ENCODE measurements at places on chromosomes 7 and 10. TPM values are rescaled to one million over a fixed set of nuclear protein-coding genes. Genes with fewer than 3 reads are reported as not detected.
A peak's percentile ranks its signal among the peaks of the same experiment; 100 is the strongest.

- no peaks in the 10 kb centered on the region for H3K27me3 ChIP-seq
- H3K4me1 ChIP-seq = no peaks in the 10 kb centered on the region
- no peak overlapping the region for H3K27ac ChIP-seq
- DNase-seq = no peak
- no peak overlapping the region for H3K4me3 ChIP-seq
Observed at GRCh38 chr7:34991938-34992840, 45.1 kb downstream of the DPY19L1 start.

- H3K27ac ChIP-seq = no peak overlapping the region
- H3K4me1 ChIP-seq = no peaks in the 10 kb centered on the region
- H3K27me3 ChIP-seq = no peaks in the 10 kb centered on the region
- no peak for DNase-seq
Observed at GRCh38 chr7:29993140-29993539, 3.5 kb upstream of the SCRN1 start.

Gene GIMAP1
- not detected for total RNA-seq

GRCh38 chr10:78861529-78862327, 207.0 kb upstream of the ZMIZ1 start:
- DNase-seq = peak; percentile 13
- H3K36me3 ChIP-seq = no peaks in the 10 kb centered on the region
- no peaks in the 10 kb centered on the region for H3K27me3 ChIP-seq

Gene AOAH
- total RNA-seq = 2.4 TPM

Gene ZNF365
- total RNA-seq = 0.93 TPM

DNA sequence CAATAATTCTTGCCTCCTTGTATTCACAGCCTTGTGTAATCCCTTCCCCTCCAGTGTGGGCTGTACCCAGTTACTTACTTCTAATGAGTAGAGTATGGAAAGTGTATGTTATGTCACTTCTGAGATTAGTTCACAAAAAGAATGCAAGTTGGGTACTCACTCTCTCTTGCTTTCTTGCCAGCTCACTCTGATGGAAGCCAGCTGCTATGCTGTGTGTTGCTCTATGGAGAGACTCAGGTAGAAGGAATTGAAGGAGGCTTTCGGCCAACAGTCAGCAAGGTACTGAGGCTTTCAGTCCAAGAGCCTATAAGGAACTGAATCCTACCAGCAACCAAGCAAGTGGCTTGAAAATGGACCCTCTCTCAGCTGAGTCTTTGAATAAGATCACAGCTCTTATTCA, 9.7 kb upstream of the BICC1 start:
- H3K36me3 ChIP-seq = no peaks in the 10 kb centered on the region
- no peak for DNase-seq
- H3K4me1 ChIP-seq = no peaks in the 10 kb centered on the region
- no peaks in the 10 kb centered on the region for H3K27me3 ChIP-seq
- no peak overlapping the region for H3K27ac ChIP-seq
- no peak overlapping the region for H3K4me3 ChIP-seq

Gene CTAGE8
- 2.5 TPM for total RNA-seq

DNA sequence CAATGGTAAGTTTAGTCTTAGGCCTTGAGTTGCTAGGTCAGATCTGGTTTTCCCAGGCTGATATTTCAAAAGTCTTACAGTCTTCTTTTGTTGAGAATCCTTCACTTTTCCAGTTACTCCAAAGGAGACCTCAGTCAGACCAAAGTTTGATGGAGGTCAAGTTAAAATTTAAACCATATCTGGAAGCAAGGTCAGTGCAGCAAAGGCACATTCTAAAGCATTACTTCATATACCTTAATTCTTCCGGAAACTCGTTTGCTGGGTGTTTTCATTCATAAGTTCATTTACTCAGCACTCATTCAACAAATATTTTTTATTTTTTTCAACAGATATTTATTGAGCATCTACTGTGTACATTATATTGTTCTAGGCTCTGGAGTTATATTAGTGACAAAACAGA, 403.0 kb upstream of the LRGUK start:
- no peaks in the 10 kb centered on the region for H3K27me3 ChIP-seq
- DNase-seq = no peak
- H3K4me3 ChIP-seq = no peak overlapping the region
- H3K36me3 ChIP-seq = no peaks in the 10 kb centered on the region

Gene HOXA1
- total RNA-seq = 0.30 TPM

- no peak for DNase-seq
- H3K27ac ChIP-seq = no peak overlapping the region
- H3K4me3 ChIP-seq = no peak overlapping the region
- no peaks in the 10 kb centered on the region for H3K36me3 ChIP-seq
Observed at GRCh38 chr10:36425131-36425797, 700.1 kb upstream of the ANKRD30A start.

DNA sequence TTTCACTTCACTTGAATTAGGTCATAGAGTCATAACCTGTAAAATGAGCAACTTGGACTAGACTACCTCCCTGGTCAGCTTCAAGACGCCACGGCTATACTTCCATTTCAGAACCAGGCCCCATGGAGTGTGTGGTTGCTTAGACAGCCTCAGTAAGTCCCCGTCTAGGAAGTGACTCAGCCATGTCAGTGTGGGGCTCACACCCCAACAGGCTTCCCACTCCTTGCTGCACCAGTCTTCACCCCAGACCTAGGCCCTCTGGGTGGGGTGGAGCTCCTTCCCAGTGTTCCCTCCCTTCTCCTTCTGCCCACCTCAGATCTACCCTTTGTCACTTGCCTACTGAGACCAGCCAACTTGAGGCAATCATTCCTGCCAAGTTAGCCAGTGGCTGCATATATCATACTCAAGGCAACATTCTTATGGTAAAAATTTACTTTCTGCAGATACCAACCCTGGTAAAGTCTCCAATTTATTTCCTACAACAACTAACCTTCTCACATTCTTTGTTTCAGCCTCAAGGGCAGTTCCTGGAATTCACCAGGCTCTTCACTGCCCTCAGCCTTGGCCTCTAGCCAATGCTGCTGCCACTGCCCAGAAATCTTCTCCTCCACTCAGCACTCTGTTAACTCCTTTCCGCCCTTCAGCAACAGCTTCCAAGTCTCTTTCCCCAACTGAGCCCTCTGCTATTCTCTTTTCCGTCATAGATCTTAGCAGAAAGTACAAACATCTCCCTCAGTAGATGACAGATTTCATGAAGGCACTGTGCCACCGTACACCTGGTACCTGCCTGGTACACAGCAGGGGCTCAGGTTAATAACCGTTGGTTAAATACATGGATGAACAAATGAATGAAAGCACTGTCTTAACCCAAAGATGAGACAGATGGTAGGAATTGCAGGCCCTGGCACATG, 31.3 kb upstream of the ZNRF2 start:
- no peak overlapping the region for H3K4me3 ChIP-seq
- H3K4me1 ChIP-seq = peaks cover 27% of the 10 kb centered on the region
- no peaks in the 10 kb centered on the region for H3K27me3 ChIP-seq
- H3K27ac ChIP-seq = peak overlapping the region; percentile 61
- H3K36me3 ChIP-seq = no peaks in the 10 kb centered on the region

GRCh38 chr10:125226823-125227222, 66.5 kb upstream of the CTBP2 start:
- no peaks in the 10 kb centered on the region for H3K4me1 ChIP-seq
- no peak overlapping the region for H3K27ac ChIP-seq
- no peaks in the 10 kb centered on the region for H3K27me3 ChIP-seq
- H3K4me3 ChIP-seq = no peak overlapping the region
- no peak for DNase-seq
- no peaks in the 10 kb centered on the region for H3K36me3 ChIP-seq

Gene TUBAL3
- total RNA-seq = 1.0 TPM

Gene SNX13
- 64.6 TPM for total RNA-seq

DNA sequence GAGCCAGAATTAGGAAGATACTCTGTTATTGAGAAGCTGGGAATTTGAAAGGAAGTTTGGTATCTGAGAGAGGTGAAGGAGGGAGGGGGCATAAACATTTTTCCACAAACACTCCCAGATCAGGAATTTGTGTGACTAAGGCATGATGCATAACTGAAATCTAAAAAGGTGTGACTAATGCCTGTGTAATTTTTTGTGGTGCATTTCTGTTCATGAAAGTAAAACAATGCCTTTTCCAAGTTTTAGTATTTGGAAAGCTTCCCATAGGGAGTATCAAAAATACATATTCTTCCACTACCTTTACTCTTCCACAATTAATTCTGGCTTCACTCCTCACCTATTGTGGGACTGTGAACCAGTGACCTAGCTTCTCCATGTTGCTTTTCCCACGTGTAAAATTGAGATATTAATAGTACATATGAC, 56.4 kb upstream of the CAV2 start:
- H3K4me1 ChIP-seq = peaks cover 20% of the 10 kb centered on the region
- H3K36me3 ChIP-seq = no peaks in the 10 kb centered on the region
- H3K27ac ChIP-seq = peak overlapping the region; percentile 43
- no peaks in the 10 kb centered on the region for H3K27me3 ChIP-seq

DNA sequence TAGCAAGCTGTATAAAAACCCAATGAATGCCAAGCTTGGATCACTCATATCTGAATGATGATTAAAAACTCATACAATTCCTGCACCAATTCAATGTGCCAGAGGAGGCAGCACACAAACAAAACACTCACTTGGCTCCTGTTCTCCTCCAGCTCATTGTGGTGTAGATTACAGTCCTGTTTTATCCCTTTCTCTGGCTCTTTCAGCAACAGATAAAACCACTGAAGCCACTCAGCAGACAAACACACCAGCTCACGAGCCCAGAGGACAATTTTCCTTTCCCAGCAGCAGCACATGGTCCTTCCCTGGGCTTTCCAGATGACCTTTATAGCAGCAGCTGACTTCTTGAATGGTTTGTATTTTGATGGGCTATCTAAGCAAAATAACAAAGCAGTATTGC, 107.3 kb upstream of the STARD3NL start:
- peak; percentile 11 for DNase-seq
- no peaks in the 10 kb centered on the region for H3K4me1 ChIP-seq
- H3K27ac ChIP-seq = no peak overlapping the region
- H3K27me3 ChIP-seq = no peaks in the 10 kb centered on the region
- H3K4me3 ChIP-seq = no peak overlapping the region
- H3K36me3 ChIP-seq = no peaks in the 10 kb centered on the region

- H3K4me1 ChIP-seq = no peaks in the 10 kb centered on the region
- DNase-seq = no peak
- no peaks in the 10 kb centered on the region for H3K27me3 ChIP-seq
Observed at GRCh38 chr10:62177111-62177510, 91.5 kb downstream of the RTKN2 start.

Gene NPY4R2
- 0.20 TPM for total RNA-seq

- no peak overlapping the region for H3K4me3 ChIP-seq
- H3K27ac ChIP-seq = no peak overlapping the region
- no peaks in the 10 kb centered on the region for H3K27me3 ChIP-seq
- H3K4me1 ChIP-seq = no peaks in the 10 kb centered on the region
- H3K36me3 ChIP-seq = no peaks in the 10 kb centered on the region
- DNase-seq = no peak
Observed at GRCh38 chr7:124275411-124275810, 242.5 kb upstream of the TMEM229A start.

Gene FKBP9
- 109 TPM for total RNA-seq

DNA sequence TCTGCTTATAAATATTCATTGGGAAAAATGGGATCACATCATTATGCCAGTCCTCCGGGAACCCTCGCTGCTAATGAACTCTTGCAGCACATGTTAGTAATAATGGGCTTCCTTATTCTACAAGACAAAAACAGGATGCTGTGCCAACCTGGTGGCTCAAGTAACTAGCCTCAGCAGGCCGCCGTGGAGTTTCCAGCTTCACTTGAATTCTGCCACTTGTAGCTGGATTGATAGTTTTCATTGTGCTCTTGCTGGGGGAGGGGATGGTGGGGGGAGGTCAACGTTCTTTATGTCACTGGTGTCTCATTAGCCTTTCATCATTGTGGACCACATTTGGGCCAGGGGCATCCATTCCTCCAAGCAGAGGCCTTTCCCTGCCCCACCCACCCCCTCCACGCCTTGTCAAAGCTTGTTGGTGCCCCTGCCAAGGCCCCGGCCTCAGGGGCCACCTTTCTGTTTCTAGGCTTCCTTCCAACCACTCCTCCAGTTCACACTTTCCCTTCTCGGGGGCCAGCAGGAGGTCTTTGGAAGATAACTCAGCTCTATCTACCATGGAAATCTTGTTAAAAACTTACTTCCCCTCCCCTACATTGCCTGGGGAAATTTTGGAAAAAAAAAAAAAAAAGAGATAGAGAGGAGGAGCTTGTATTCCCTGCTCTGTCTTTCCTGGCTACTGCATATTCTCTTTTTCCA, 153.9 kb downstream of the BMPER start:
- no peak for DNase-seq
- H3K4me3 ChIP-seq = no peak overlapping the region
- H3K27ac ChIP-seq = no peak overlapping the region
- no peaks in the 10 kb centered on the region for H3K36me3 ChIP-seq
- H3K27me3 ChIP-seq = no peaks in the 10 kb centered on the region

Gene FAM25C
- not detected for total RNA-seq

- H3K36me3 ChIP-seq = no peaks in the 10 kb centered on the region
- H3K27ac ChIP-seq = no peak overlapping the region
- H3K27me3 ChIP-seq = no peaks in the 10 kb centered on the region
- H3K4me1 ChIP-seq = no peaks in the 10 kb centered on the region
Observed at GRCh38 chr7:27394871-27395270, 152.3 kb downstream of the EVX1 start.

GRCh38 chr7:114718861-114719260, 203.0 kb upstream of the MDFIC start:
- H3K36me3 ChIP-seq = no peaks in the 10 kb centered on the region
- H3K27ac ChIP-seq = no peak overlapping the region
- H3K4me1 ChIP-seq = no peaks in the 10 kb centered on the region
- no peak for DNase-seq
- H3K27me3 ChIP-seq = no peaks in the 10 kb centered on the region

Gene SLC29A4
- 22.3 TPM for total RNA-seq

Gene NUPR2
- not detected for total RNA-seq

DNA sequence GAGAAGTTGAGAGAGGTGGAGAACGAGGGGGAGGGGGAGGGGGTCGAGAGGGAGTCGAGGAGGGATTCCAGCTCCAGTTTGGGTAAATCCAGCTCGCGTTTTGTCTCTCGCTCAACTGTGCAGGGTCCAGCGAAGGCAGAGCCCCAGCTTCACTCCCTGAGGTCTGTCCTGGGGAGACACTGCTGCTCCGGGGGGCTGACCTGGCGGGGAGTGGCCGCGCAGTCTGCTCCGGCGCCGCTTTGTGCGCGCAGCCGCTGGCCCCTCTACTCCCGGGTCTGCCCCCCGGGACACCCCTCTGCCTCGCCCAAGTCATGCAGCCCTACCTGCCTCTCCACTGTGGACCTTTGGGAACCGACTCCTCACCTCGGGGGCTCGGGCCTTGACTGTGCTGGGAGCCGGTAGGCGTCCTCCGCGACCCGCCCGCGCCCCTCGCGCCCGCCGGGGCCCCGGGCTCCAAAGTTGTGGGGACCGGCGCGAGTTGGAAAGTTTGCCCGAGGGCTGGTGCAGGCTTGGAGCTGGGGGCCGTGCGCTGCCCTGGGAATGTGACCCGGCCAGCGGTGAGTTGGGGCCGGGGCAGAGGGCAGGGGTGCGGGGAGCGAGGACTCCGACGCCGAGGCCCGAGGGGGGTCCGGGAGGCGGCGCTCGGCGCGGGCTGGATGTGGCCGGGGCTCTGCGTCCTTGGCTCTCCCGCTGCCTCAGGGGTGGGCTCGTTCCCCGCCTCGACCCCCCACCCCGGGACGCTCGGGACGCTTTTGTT, at the start of gene TET1:
TET1 (plus strand) TSS at position 152 of the 757 bp plus-strand sequence. CDS start 12,002 bp downstream, outside the sequence.
- DNase-seq = peak; percentile 75
- no peaks in the 10 kb centered on the region for H3K27me3 ChIP-seq
- H3K36me3 ChIP-seq = no peaks in the 10 kb centered on the region
- H3K4me1 ChIP-seq = no peaks in the 10 kb centered on the region
- H3K27ac ChIP-seq = peak within 1 kb of the TSS; percentile 76
- H3K4me3 ChIP-seq = peak within 1 kb of the TSS; percentile 99
